ENCODE measurements at places on chromosomes 3 and 15.
A peak's percentile ranks its signal among the peaks of the same experiment; 100 is the strongest.

GRCh38 chr15:76979996-76980520, 14.9 kb upstream of the PSTPIP1 start:
- no peak for DNase-seq

DNA sequence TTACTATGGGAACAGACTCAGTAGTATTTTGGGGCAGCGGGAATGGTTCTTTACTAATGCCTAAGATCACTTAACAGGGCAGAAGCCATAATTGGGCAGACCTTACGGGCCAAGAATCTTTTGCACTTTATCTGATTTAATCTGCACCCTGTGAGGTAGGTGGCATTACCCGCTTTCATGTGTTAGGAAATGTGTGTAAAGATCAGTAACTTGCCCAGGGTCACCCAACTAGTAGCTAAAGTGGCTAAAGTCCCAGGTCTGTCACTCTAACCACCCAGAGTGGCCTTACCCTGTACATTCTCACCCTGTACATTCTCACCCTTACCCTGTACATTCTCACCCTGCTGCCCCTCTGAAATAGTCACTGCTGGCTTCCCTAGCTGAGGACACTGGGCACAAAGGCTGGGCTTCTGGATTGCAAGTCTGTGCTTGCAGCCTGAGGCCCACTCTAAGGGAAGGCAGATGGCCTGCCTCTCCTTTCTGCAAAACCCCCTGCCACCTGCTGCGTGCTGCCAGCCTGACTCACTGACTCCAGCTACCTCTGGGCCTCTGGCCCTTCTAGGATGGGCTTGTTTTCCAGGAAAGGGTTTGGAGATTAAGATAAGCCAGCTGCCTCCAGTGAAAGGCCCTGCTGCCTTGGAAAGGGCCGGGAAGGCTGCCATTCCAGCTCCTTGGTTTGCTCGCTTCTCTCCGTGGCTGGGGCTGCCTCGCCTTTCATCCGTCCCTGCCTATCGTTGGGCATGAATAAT, 37.5 kb upstream of the MYZAP start:
- no peak for DNase-seq

DNA sequence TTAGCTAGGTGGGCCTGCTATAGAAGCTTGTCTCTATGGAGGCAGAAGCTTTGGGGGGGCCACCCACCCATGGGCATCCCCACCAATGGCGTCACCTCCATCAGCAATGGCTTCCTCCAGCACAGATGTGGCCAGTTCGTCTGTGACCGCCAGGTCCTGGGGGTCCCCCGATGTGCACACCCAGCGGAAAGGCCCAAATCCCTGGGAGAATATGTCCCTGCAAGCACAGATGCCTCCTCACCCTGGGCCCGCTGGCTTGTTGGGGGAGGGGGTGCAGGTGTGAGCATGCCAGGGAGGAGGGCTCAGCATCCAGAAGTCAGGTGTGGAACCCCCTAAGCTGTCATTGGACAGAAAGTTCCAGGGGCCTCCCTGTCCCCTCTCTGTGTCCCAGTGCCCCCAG, 19.6 kb downstream of the UROC1 start:
- DNase-seq: no peak

- DNase-seq: no peak
Observed at GRCh38 chr15:57731530-57732103, 25.1 kb downstream of the POLR2M start.

DNA sequence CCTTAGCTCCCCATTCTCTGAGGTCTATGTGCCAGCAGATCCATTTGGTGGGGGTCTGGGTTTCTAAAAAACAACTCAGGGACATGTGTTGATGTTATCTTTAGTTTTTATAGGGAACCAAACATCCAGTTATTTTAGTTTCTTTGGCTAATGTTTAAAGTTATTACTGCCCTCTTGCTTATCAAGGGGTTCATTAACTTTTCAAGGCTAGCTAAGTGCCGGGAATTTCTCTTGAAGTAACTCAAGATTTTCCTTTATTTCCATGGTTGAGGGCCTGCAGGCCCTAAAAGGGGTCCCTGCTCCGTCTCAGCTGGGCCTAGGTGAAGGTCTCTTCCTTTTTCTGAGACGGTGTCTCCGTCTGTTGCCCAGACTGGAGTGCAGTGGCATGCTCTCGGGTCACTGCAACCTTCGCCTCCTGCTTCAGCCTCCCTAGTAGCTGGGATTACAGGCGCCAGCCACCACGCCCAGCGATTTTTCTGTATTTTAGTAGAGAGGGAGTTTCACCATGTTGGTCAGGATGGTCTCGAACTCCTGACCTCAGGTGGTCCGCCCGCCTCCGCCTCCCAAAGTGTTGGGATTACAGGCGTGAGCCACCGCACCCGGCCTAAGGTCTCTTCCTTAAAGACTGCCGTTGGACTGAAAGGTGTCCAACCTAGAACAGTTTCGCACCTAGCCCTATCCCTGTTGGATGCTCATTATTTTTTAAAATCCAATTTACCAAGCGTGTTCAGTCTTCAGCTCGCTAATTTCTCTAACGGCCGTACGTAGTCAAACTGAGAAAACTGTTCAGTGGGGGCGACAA, 1.3 kb upstream of the OXSR1 start:
- no peak for DNase-seq

- peak; percentile 37 for DNase-seq
Observed at GRCh38 chr3:11757441-11757875, 89.2 kb downstream of the TAMM41 start.

- DNase-seq: no peak
Observed at GRCh38 chr15:61769557-61769956, 290.7 kb downstream of the VPS13C start.

GRCh38 chr15:66740802-66741201, 38.8 kb downstream of the SMAD6 start:
- no peak for DNase-seq
